ENCODE measurements at places on chromosomes 6 and 20.

GRCh38 chr20:60292001-60292520 is 333.8 kb downstream of the CDH26 start:
- no peak for DNase-seq

DNA sequence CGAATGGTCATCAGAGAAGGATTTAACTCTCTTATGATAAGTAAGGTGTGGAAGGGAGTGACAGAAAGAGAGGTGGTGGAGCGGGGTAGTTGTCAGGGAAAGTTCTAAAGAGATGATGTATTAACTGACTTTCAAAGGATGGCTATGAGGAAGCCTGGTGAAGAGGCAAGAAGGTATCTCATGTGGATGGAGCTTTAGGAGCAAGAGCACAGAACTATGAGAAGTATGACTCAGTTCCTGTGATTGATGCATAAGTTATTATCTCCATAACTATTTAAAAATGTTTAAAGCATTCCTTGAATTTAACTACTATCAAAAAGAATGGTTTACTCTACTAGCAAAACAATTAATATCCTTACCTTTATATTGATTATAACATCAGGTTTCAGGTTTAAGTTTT is 28.8 kb downstream of the AK9 start:
- no peak for DNase-seq

- no peak for DNase-seq
These were observed 33.3 kb upstream of the PRSS16 start for GRCh38 chr6:27214126-27214601.

DNA sequence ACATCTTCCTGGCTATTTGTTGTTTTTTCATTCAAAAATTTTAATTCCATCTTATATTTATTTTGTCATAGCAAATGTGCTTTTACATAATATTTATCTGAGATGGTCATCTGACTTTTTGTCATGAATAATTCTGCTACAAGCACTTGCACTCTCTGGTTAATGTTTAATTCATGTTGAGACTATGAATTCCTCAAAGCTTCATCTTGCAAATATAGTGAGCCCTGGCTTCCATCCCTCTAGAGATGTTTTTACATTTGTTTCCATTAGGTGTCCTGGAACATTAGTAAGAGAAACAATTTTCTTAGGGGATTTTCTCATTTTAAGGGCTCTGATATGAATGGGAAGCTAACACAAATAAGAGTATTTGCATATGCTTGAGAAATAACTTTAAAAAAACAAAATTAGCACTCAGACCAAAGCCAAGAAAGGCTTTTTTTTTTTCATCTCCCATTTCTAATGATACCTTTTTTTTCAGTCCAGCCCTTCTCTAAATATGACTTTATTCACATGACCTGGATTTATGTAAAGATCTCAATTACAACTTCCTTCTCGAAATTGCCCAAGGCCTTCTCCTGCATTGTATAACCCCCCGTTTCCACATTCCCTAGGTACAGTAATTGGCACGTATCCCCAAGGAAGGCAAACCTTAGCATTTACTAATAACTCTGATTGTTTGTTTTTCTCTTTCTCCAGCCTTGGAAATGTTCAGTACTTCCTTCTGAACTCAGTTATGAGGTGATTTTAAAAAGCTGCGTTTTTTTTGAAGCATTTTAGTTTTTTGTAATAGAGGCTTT is 797.0 kb upstream of the GJE1 start:
- no peak for DNase-seq

DNA sequence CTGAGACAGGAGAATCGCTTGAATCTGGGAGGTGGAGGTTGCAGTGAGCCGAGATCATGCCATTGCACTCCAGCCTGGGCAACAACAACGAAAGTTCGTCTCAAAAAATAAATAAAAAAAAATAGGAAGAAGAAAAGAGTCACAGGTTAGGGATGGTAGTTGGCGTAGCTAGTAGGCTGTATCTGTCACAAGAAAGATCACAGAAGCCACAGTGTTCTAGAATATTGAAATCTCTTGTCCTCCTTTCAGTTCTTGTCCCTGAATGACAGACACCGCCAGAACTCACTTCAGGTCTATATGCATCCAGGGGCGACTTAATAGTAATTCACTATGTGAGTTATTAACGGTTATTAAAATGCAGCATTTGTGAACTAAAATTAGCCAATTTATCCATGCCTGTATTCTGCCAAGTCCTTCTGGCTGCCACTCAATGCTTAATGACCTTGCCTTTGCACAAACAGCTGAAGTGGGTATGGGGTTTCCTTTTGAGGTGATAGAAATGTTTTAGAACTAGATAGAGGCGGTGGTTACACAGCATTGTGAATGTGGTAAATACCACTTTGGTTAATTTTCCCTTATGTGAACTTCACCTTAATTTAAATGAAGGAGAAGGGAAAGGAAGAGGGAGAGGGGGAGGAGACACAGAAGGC is 41.3 kb upstream of the ZMYND8 start:
- DNase-seq, result no peak
